ENCODE measurements at places on chromosomes 3 and 15.

DNA sequence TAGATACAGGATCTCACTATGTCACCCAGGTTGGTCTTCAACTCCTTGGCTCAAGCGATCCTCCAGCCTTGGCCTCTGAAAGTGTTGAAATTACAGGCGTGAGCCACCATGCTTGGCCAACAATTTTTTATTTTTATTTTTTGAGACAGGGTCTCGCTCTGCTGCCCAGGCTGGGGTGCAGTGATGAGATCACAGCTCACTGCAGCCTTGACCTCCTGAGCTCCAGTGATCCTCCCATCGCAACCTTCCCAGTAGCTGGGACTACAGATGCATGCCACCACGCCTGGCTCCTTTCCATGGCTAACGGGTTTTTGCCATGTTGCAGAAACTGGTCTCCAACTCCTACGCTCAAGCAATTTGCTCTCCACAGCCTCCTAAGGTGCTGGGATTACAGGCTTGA, 20.2 kb upstream of the PIK3CB start:
- no peak for DNase-seq
- H3K4me3 ChIP-seq: no peak overlapping the region
- H3K27ac ChIP-seq: no peak overlapping the region
- H3K36me3 ChIP-seq: no peaks in the 10 kb centered on the region
- H3K4me1 ChIP-seq: no peaks in the 10 kb centered on the region

DNA sequence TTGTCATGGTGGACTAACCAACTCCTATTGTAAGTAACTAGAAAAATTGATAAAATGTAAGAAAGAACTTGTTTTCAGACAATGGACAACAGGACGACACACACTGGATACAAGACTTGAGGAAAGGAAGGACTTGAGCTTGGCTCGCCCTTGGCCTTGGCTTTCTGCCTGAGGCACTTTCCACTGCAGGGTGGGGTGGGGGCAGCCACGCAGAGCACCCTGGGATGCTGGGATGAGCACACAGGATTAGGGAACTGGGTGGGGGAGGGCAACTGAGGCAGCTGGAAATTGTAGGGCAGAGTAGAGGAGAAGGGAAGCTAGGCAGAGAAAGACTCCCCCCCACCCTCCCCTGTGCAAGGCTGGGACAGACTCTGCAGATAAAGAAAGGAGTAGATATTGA, 25.5 kb upstream of the HHATL start:
- peaks cover 33% of the 10 kb centered on the region for H3K4me1 ChIP-seq
- no peak for DNase-seq
- no peaks in the 10 kb centered on the region for H3K27me3 ChIP-seq
- H3K4me3 ChIP-seq: no peak overlapping the region

GRCh38 chr3:55875113-55875512, 388.0 kb upstream of the WNT5A start:
- DNase-seq: no peak
- no peaks in the 10 kb centered on the region for H3K27me3 ChIP-seq
- H3K27ac ChIP-seq: no peak overlapping the region
- no peaks in the 10 kb centered on the region for H3K4me1 ChIP-seq
- no peaks in the 10 kb centered on the region for H3K36me3 ChIP-seq

DNA sequence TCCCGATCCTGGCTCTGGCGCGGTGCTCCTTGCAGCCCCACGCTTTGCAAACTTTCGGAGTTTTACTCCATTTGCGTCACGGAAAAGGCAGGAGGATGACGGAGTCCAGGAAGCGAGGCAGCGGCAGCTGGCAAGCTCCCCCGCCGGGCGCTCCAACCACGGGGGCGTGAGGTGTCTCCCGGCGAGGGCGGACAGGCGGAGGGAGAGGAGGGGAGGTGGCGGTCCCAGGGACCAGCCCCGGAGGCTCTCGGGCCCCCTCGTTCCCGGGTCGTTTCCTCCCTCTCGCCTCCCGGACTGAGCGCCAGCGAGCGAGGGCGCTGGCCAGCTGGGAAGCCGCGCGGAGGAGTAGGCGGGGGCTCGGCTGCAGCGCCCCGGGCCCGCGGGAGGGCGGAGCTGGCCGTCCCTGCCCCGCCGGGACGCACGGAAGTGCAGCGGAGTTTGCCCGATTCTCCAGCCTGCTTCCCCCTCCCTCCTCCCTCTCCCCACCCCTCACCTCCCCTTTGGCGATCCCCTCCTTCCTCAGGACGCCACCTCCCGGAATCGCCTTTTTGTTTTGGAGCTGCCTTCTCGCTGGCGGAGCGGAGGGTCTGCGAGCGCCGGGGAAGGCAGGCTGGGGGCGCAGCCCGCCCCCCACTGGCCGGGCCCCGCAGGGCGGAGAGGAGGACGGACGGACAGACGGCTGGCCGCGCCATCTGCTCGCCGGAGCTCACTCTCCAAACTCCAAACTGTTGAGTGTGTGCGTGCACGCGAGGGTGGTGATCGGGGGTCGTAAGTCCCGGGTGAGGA, at the start of gene SNX33:
Gene SNX33, plus strand, starts transcription at position 543 of the 786 bp plus-strand sequence. CDS start 1,191 bp downstream, outside the sequence.
- peak within 1 kb of the TSS; percentile 93 for H3K4me3 ChIP-seq
- H3K27me3 ChIP-seq: no peaks in the 10 kb centered on the region
- peak within 1 kb of the TSS; percentile 87 for H3K27ac ChIP-seq
- DNase-seq: peak; percentile 87
- H3K36me3 ChIP-seq: no peaks in the 10 kb centered on the region

DNA sequence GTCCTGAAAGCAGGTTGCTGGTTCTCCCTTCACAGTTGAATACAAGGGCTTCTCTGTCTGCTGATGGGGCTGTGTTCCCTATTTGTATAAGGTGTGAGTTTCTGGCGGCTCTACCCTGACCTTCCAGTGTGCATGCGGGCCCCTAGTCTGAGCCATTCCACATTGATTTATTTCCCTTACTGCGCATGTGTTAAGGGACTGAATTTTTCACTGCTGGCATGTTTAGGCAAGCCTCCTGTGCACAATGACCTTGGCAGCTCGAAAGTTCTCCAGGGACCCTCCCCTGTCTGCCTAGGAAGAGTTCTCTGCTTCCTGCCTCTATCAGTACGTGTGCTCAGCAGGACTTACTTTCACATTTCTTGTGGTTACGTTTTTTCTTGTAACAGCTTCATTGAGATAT, 11.4 kb downstream of the TRAK1 start:
- no peaks in the 10 kb centered on the region for H3K27me3 ChIP-seq
- peak overlapping the region; percentile 61 for H3K27ac ChIP-seq
- H3K4me1 ChIP-seq: peaks cover 49% of the 10 kb centered on the region
- peaks cover 2% of the 10 kb centered on the region for H3K36me3 ChIP-seq
- no peak for DNase-seq
- H3K4me3 ChIP-seq: no peak overlapping the region

- no peak overlapping the region for H3K27ac ChIP-seq
- peaks cover 6% of the 10 kb centered on the region for H3K4me1 ChIP-seq
- DNase-seq: no peak
- no peak overlapping the region for H3K4me3 ChIP-seq
- no peaks in the 10 kb centered on the region for H3K36me3 ChIP-seq
Observed at GRCh38 chr3:7322957-7323669, 462.2 kb downstream of the GRM7 start.

DNA sequence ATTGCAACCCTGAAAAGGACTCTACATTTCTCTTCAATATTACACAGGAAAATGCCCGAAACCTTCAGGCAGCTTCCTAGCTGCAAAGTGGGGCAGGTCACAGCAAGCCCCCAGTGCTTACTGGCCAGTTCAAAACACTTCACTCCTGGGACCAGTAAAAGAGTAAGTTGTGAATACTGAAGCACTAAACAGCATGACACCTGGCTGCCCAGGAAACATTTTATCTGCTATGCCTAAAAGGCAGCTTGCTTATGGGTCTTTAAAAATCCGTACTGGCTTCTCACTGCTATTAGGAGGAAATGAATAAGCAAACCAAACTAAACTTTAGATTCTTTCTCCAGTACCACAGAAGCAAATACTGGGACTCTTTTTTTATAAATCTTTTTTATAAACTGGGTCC, 457.9 kb upstream of the ALCAM start:
- no peak overlapping the region for H3K27ac ChIP-seq
- no peaks in the 10 kb centered on the region for H3K4me1 ChIP-seq
- no peak for DNase-seq
- no peak overlapping the region for H3K4me3 ChIP-seq

GRCh38 chr15:79002581-79002980, 57.7 kb upstream of the CTSH start:
- H3K4me3 ChIP-seq: no peak overlapping the region
- no peaks in the 10 kb centered on the region for H3K4me1 ChIP-seq
- H3K36me3 ChIP-seq: no peaks in the 10 kb centered on the region
- H3K27me3 ChIP-seq: no peaks in the 10 kb centered on the region
- peak; percentile 28 for DNase-seq
